ENCODE measurements at places on chromosomes 13 and 19.

GRCh38 chr13:23570099-23570920 lies at the start of gene TNFRSF19:
TSS of gene TNFRSF19 (plus strand) at chr13:23570412. CDS start at chr13:23590184, 19,772 bp downstream.
- no peak for DNase-seq

GRCh38 chr13:47277774-47278173 lies 380.9 kb upstream of the HTR2A start:
- no peak for DNase-seq

DNA sequence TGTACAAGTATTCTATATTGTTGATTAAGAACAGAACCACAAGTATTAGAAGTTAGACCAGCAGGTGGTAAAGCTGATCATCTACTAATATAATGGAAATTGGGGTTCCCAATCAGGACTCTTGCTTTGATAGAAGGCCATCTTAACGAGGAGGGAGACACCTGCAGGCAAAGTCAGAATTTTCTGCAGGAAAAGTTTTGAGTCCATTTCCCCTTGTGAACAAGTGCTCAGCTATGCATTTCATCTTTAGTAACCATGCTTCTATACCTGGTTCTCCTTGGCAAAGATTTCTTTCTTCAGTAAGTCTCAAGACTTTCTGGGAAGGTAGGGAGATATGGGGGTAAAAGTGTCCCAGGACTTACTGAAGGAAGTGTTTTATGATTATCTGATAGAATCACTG lies 36.1 kb upstream of the USPL1 start:
- DNase-seq = no peak

- no peak for DNase-seq
Observed at GRCh38 chr13:24505256-24505655, 7.3 kb downstream of the PARP4 start.

GRCh38 chr19:45676851-45677263 lies 8.8 kb downstream of the GIPR start:
- DNase-seq = no peak

- no peak for DNase-seq
Observed at GRCh38 chr13:34076319-34076718, 258.4 kb downstream of the RFC3 start.

DNA sequence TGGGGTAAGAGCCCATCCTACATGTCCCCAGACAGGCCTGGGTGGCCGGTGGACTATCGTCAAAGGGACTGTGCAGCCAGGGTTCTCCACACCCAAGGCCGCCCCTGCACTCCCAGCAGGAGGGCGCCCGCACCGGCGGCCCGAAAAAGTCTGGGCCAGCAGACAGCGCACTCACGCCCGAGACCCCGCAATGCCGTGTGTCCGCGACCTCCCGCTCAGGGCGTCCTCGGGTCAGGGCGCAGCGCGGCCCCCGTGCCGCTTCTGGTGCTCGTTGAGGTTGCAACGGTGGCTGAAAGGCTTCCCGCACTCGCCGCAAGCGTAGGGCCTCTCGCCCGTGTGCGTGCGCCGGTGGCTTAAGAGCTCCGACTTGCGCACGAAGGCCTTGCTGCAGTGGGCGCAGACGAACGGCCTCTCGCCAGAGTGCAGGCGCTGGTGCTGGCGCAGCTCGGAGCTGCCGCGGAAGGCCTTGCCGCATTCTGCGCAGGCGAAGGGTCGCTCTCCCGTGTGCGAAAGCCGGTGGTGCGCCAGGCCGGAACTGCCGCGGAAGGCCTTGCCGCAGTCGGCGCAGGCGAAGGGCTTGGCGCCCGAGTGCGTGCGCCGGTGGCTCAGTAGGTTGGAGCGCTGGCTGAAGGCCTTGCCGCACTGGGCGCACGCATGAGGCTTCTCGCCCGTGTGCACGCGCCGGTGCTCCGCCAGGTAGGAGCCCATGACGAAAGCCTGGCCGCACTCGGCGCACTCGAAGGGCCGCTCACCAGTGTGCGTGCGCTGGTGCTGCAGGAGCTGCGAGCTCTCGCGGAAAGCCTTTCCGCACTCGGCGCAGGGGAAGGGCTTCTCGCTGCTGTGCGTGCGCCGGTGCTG lies 2.8 kb upstream of the A1BG start:
- DNase-seq = peak; percentile 30
